Liver (tissue), 10 donors: ENCODE measurements at places on chromosomes 6 and 20. TPM values are rescaled to one million over a fixed set of nuclear protein-coding genes. Genes with fewer than 3 reads are reported as not detected.

LEMD2 gene
- 19.0 TPM for polyA plus RNA-seq

GRCh38 chr6:169406804-169407203, 153.2 kb upstream of the THBS2 start:
- H3K4me1 ChIP-seq: no peaks in the 10 kb centered on the region
- no peaks in the 10 kb centered on the region for H3K36me3 ChIP-seq
- H3K27me3 ChIP-seq: no peaks in the 10 kb centered on the region
- no peak overlapping the region for H3K27ac ChIP-seq

GRCh38 chr6:26195924-26196845, 109.0 kb downstream of the HFE start:
- H3K4me3 ChIP-seq: peak overlapping the region; percentile 76
- no peak for DNase-seq
- H3K27ac ChIP-seq: peak overlapping the region; percentile 90

DNA sequence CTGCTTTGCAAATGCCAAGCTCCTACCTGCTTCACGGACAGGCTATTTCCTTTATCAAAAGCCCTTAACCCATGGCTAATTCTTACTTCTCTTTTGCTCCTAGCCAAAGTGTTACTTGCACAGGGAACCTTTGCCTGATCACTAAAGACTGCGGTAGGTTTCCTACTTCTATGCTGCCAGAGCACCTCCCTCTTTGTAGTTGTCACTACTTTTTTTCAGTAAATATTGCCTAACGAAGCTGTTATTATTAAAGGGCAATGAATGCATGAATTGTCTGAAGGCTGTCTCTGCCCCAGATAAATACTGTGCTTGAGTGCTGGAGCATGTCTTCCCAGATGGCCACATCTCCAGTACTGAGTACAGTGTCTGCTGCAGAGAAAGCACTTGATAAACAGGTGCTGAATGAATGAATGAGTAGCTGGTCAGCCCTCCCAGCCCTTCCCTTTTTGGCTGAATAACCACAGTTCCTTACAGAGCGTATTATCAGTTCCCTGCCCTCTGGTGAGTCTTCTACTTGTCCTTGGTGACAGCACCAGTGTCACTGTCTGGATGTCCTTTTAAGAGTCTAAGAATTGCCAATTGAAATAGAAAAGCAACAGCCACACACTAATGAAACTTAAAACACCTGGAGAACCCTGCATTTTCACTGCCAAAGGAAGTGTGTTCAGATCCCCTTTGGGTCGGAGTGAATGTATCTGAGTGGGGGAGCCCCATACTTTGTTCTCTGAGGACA, 73.6 kb upstream of the TRAF3IP2 start:
- H3K27me3 ChIP-seq: no peaks in the 10 kb centered on the region
- DNase-seq: no peak
- H3K4me1 ChIP-seq: peaks cover 17% of the 10 kb centered on the region

GRCh38 chr6:150567823-150568383, 31.8 kb upstream of the PLEKHG1 start:
- no peaks in the 10 kb centered on the region for H3K36me3 ChIP-seq
- H3K4me1 ChIP-seq: peaks cover 1% of the 10 kb centered on the region
- no peak for DNase-seq
- H3K27ac ChIP-seq: no peak overlapping the region

DNA sequence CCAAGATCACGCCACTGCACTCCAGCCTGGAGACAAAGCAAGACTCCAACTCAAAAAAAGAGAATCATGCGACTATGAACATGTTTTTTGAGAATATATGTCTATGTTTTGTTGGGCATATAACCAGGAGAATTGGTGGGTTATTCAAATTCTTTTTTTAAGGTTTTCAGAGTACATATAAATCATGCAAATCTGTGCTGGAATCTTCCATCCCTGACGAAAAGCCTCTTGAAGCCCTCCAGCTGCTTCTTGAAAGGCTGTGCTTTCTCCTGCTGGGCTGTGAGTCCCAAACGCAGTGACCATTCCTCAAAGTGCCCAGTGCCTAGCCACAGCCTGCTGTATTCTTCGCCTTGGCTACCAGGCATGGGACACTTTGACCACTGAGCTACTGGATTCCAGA, 9.2 kb upstream of the RAB22A start:
- H3K36me3 ChIP-seq: no peaks in the 10 kb centered on the region
- no peak overlapping the region for H3K27ac ChIP-seq
- no peak overlapping the region for H3K4me3 ChIP-seq
- H3K4me1 ChIP-seq: peaks cover 5% of the 10 kb centered on the region
- no peak for DNase-seq

DNA sequence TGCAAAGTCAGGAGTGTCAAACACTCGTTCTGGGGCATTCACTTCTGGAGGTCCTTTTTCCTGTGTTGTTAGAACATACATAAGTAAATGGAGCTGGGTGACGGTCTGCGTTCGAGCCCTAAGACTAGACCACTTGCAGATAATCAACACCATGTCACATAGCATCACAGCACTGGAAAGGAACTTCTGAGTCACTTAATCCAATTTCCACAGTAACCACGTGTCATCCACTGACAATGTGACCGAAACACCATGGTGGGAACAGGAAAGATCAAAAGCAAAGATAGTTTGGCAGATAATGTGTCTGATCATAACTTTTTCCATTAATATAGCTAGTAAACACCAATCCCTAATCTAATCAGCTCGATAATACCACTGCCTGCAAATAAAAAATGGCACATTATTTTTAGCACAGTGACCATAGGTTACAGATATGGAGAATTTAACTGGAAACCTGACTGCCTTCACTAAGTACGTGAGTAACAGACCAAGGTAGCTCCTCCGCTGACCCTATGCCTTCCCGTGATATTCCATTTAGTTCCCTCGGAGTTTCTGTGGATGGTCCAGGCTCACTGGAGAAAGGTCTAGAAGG, 34.8 kb downstream of the WRNIP1 start:
- DNase-seq: no peak
- H3K27me3 ChIP-seq: no peaks in the 10 kb centered on the region
- H3K36me3 ChIP-seq: no peaks in the 10 kb centered on the region
- no peaks in the 10 kb centered on the region for H3K4me1 ChIP-seq
- no peak overlapping the region for H3K4me3 ChIP-seq

GDAP1L1 gene
- not detected for polyA plus RNA-seq

SLC17A3 gene
- polyA plus RNA-seq: 23.2 TPM
